ENCODE measurements at places on chromosomes 12 and 14.

DNA sequence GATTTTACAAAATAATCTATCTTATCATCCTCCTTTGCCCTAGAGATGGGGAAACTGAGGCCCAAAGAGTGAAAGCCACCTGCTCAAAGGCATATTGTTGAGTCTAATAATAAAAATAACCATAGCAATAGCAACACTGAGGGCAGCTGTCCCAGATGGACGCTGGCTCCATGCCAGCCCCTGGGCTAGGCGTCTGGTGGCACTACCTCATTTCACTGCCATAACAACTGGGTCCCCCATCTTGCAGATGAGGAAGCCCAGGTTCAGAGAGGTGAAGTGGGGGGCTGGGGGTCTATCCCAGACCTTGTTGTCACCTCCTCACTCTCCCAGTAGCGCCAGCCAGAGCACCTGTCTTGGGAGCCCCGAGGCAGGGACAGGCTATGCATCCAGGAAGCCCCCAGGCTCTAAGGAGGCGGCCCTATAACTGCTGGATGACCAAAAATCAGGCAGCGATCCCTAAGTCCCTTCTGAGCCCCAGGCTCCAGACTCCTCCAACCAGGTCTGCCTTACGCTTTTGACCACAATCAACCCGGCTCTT, 12.8 kb downstream of the BDKRB2 start:
- no peak for DNase-seq

DNA sequence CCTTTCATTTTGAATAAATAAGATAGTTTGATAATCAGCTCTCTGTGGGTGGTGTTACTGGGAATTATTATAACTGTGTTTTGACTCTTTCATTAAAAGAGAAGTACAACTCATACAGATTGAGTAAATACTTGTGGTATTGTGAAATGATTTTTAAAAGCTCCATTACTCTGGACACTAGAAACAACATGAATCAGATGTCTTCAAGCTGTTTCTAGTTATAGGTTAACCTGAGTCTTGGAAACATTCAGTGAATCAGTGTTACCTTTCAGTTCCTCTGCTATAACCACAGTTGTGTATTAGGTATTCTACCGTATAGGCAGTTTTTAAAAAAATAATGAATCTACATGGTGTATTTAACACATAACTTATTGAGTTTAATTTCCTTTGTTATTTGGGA, 128.4 kb upstream of the SSTR1 start:
- no peak for DNase-seq

DNA sequence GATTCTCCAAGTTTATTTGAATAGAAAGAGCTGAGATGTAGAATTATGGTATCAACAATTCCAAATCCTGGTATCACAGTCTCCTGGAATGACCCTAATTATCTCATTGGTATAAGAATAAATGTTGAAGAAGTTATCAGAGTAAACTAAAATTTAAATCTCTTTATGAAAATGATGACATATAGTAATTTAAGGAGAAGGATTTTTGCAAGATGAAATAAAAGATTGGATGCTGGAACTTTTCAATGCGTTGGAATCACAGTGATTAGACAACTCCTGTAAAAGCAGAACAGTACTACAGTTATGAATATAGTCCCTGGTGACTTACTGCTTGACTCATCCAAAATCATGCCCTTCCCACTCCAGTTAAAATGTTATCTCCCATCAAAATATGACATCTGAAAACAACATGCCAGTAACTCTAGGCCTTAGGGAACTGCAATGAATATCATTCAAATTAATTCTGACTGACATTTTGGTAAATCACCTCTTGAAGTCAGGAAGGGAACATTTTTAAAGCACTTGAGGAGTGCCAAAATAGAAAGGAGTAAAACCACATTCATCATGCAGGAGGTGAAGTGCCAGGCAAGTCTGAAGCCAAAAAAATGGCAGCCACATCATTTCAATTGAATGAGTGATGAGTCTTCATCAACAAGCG, 197.8 kb upstream of the PRKD1 start:
- DNase-seq, result no peak

DNA sequence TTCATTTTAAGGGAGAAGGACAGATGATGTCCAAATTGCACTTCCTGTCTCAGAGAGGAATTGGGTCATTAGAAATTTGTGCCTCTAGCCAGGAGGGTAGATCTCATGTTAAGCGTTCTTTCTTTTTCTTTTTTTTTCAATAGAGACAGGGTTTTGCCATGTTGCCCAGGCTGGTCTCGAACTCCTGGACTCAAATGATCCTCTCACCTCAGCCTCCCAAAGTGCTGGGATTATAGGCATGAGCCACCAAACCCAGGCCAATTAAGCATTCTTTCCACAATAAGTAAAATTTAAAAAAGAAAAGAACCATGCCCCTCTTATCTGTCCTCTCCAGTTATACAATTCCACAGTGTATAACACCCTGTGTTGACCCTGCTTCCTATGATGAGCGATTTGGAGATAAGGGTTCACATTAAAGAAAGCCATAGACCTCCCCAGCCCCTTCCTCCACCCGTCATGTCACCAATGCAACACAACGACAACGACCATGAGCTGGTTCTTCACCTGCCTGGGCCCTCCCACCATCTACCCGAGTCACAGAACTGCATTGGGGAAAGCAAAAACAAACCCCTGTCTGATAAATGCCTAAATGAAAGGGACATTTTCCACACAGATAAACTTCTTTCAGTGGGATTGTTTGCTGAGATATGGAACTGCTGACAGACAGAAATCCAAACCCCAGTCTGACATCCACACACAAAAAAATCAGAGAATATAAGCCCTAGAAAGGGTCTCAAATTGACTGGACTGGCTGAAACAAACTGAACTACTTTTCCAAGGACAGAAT, 37.3 kb downstream of the SSH1 start:
- no peak for DNase-seq

DNA sequence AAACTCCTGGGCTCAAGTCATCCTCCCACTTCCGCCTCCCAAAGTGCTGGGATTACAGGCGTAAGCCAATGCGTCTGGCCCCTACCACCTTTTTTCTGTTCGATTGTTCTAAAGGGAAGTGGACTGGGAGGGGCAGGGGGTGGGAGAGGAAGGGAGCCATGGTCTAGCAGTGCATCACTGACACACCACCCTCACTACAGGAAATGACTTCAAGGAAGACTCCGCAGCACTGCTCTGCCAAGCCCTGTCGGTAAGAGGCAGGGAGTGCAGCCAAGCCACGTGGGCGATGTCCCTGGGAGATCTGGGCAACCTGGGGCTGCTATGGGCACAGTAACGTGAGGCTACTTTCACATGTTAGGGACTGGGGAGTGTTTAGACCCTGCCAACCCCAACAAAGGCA, 18.0 kb downstream of the LRRC74A start:
- no peak for DNase-seq

GRCh38 chr12:75782069-75782581, 249.5 kb downstream of the PHLDA1 start:
- no peak for DNase-seq

DNA sequence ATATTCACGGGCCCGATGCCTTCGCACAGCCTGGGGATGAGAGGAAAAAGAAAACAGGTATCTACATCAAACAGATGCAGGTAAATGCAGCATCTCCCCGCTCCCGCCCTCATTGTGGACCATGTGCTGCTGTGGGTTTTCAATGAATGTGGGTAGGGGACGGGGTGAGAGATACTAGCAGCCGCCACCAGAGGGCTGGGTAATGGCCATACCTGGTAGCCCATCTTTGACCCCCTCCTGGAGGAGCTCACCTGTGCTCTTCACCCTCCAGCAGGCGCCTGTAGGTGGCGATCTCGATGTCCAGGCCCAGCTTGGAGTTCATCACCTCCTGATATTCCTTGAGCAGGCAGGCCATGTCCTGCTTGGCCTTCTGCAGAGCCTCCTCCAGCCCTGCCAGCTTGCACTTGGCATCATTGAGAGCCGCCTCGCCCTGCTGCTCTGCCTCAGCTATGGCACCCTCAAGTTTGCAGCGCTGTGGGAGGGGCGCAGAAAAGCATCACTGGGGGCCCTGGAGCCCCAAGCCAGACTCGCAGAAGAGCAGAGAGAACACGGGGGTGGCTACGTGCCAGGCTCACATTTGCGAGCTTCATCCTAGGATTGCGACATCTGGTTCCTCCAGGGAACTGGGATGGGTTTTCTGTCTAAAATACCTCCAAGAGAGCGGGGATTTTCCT, 10.2 kb downstream of the KRT82 start:
- DNase-seq, result no peak

DNA sequence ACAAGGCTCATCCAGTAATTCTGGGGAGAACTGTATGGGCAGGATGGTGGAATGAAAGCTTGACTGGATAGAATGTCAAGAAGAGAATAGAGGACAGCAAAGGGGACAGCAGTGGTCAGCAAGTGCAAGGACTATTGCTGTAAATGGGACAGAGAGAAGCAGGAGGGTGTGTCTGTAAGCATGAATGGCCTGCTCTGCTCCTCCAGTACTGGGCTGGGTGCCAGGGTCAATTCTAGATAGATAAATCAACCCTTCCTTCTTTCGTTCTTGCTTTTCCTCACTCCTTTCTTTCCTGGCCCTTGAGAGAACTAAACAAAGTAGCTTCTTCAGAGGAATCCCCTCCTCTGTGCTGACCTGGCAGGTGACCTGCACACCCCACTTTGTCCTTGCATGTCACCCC, 1019.2 kb downstream of the BCL11B start:
- no peak for DNase-seq

- no peak for DNase-seq
These were observed 37.4 kb downstream of the GAS2L3 start for GRCh38 chr12:100610666-100611430.

- DNase-seq, result no peak
These were observed 20.5 kb downstream of the SARNP start for GRCh38 chr12:55797068-55797467.

- DNase-seq, result no peak
These were observed 52.9 kb downstream of the PPP4R4 start for GRCh38 chr14:94227029-94227428.

DNA sequence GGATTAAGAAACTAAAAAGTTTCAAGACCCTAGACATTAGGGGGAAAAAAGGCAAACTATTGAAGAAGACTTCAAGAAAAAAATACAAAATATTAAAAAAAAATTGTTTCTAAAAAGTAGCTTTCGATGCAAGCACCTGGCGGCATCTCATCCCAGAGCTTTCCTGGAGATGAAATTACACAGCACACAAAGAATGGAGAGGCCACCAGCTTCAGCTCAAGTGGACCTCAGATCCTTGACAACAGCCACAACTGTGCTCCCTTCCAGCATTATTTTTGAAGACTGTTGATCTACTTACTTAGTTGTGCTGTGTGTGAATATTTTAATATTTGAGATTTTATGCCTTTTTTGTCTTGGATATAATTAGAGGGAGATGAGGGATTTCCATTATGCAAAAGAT, 479.0 kb downstream of the GLT1D1 start:
- no peak for DNase-seq

DNA sequence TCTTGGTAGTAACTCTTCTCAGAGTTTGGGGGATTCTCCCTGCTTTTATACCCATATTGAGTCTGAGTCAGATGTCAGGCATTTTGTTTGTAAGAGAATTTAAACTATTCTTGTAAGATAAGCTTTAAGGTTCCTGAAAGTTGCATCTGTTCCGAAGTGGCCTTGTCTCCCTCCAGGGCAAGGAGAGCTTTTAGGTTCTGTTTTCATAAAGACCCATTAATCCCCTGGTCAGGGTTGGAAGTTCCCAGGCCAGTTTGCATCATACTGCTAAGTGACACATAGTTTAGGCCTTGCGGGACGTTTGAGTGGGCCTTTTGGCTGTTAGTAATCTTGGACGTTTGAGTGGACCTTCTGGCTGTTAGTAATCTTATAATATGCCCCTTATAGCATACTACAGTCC, 396.7 kb downstream of the NPAS3 start:
- DNase-seq, result no peak

GRCh38 chr14:94451091-94451771, 1.4 kb downstream of the SERPINA11 start:
- no peak for DNase-seq

- no peak for DNase-seq
These were observed 67.1 kb downstream of the TUNAR start for GRCh38 chr14:95943699-95944098.

- DNase-seq, result no peak
These were observed 1.3 kb downstream of the NKX2-8 start for GRCh38 chr14:36580856-36581831.

GRCh38 chr12:12349711-12350665, at the start of gene MANSC1:
Gene MANSC1 (minus strand): TSS chr12:12350242. CDS start chr12:12343314, 6,928 bp downstream.
- peak; percentile 69 for DNase-seq

DNA sequence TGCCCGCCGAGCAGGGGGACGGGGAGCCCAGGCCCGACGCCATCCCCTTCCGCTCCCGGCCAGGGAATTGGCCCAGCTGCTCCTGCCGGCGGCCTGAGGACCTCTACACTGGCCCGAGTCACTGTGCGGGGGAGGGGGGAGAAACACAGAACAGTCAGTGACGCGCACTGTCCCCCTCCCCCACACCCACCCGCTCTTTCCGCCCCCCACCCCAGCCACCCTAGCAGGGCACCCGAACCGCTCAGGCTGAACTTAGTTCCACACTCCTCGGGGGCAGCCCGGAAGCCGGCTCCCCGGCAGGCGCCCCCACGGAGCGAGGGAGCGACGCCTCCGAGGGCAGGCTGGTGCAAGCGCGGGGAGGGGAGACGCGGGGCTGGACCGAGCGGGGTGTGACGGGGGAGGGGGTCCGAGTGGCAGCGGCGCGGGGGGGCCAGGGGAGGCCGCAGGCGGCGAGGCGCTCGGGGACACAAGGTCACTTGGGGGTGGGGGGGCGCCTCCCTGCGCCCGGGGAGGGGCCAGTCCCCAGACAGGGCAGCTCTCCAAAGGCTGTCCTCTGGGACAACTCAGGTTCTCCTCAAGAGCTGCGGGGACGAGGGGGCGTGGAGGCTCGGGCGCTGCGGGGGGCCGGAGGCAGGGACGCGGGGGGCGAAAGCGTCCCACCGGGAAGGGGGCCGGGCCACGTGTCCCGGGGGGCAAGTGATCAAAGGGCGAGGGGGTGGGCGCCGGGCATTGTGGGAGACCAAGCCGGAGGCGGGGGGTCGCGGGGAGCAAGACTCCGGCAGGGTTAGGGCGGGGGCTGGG, 648 bp downstream of the CHD4 start:
- peak; percentile 74 for DNase-seq

- DNase-seq, result no peak
These were observed 23.3 kb upstream of the AMIGO2 start for GRCh38 chr12:47102845-47103651.

DNA sequence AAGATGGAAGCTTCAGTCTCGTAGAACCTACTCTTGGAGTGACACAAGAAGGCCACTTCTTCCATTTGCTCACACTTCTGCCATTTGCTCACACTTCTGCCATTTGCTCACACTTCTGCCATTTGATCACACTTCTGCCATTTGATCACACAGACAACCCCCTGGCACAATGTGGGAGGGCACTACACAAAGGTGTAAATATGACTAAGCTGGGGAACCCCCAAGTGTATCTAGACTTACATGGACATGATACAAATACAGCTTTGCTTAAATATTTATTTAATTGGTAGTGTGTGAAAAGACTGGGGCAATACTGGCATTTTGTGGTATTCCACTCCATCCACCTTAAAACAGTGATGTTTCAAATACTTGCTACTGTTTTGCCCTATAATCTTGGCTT, 296.2 kb upstream of the PPFIA2 start:
- no peak for DNase-seq

GRCh38 chr12:5447320-5447719, 15.4 kb downstream of the NTF3 start:
- DNase-seq, result no peak
